Heart left ventricle (tissue), 16 donors: ENCODE measurements at places on chromosomes 13 and 19. TPM values are rescaled to one million over a fixed set of nuclear protein-coding genes. Genes with fewer than 3 reads are reported as not detected.

GRCh38 chr19:661427-662196, 1.4 kb downstream of the RNF126 start:
- peak; percentile 31 for DNase-seq
- no peaks in the 10 kb centered on the region for H3K36me3 ChIP-seq
- peak overlapping the region; percentile 100 for H3K4me3 ChIP-seq
- H3K27me3 ChIP-seq = no peaks in the 10 kb centered on the region

Gene PSG3
- total RNA-seq = not detected

DNA sequence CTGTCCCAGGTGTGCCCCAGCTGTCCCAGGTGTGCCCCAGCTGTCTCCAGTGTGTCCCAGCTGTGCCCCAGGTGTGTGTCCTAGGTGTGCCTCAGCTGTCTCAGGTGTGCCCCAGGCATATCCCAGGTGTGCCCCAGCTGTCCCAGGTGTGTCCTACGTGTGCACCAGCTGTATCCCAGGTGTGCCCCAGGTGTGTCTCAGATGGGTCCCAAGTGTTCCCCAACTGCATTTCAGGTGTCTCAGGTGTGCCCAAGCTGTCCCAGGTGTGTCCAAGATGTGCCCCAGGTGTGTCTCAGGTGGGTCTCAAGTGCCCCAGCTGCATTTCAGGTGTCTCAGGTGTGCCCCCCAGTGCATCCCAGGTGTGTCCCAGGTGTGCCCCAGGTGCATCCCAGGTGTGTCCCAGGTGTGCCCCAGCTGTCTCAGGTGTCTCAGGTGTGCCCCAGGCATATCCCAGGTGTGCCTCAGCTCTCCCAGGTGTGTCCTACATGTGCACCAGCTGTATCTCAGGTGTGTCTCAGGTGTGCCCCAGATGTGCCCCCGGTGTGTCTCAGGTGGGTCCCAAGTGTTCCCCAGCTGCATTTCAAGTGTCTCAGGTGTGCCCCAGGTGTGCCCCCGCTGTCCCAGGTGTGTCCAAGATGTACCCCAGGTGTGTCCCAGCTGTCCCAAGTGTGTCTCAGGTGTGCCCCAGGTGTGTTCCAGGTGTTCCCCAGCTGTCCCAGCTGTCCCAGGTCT, 1.3 kb upstream of the GRK1 start:
- no peak overlapping the region for H3K4me3 ChIP-seq
- H3K27me3 ChIP-seq = no peaks in the 10 kb centered on the region
- DNase-seq = no peak
- H3K4me1 ChIP-seq = no peaks in the 10 kb centered on the region

Gene PEG3
- total RNA-seq = 5.8 TPM

Gene ZFP28
- total RNA-seq = 6.0 TPM

Gene SIGLECL1
- total RNA-seq = not detected

Gene TUBB4A
- total RNA-seq = 1.8 TPM
